Activated effector memory CD4-positive, alpha-beta T cell treated with Interleukin-2 at 50 U/mL for 16 hours (primary cell): ENCODE measurements at places on chromosomes 7 and 10.

DNA sequence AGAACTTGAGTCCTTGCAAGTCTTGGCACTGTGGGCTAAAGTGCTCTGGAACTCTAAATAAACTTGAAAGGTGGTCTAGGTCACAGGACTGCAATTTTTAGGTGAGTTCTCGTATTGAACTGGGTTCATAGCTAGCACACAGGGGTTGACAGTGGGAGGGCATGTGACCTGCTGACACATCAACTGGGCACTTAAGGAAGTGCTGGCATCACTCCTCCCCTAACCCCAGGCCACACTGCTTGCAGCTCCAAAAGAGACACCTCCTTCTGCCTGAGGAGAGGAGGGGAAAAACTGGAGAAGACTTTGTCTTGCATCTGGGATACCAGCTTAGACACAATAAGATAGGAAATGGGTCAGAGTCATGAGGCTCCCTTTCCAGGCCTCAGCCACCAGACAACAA lies 38.0 kb upstream of the AASS start:
- no peak for DNase-seq

DNA sequence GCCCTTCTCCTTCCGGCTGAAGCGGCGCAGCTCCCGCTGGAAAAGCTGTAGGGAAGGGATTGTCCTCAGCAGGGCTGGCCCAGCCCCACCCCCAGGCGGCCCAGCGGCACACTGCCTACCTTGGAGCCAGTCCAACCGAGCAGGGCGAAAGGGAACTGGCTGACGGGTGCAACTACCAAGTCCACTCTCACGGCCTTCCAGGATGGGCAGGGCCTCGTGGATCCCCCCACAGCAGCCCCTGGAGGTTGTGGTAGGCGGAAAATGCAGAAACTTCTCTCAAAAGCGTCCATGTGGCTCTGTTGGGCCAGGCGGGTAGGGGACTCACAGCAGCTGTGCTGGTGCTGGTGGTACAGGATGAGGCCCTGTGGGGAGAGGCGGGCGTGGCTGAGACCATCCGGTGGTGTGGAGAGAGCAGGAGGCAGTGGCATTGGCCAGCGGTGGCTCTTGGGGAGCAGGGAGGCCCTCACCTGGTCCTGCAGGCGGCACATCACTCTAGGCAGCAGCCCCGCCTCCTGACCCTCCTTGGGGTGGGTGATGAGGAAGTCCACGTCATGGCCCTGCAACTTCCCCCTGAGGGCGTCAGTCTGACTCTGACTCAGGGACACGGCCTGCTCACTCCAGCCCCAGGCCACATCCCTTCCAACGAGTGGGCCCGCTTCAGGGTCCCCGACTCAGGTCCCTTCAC lies 8.4 kb upstream of the PGAM2 start:
- DNase-seq = no peak

GRCh38 chr7:50584793-50585408 lies 19.7 kb upstream of the DDC start:
- no peak for DNase-seq

GRCh38 chr10:125084614-125085257 lies 75.6 kb downstream of the CTBP2 start:
- DNase-seq = no peak

- peak; percentile 61 for DNase-seq
Measured at GRCh38 chr10:45418849-45419675, 45.0 kb downstream of the ALOX5 start.

DNA sequence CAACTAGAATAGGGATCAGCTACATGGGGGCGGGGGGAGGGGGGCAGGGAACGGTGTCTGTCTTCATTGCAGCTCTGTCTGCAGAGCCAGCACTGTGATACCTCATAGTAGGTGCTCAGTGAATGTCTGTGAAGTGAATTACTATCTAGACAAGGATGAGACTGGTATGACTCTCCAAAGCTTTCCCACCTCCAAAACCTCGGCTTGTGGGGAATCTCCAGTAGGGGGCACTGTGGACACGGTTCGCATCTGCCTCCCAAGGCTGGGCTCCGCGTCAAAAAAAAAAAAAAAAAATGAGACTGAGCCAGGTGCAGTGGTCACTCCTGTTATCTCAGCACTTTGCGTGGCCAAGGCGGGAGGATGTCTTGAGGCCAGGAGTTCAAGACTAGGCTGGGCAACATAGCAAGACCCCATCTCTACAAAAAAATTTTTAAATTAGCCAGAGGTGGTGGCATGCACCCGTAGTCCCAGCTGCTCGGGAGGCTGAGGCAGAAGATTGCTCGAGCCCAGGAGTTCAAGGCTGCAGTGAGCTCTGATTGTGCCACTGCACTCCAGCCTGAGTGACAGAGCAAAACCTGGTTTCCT lies 9.6 kb downstream of the TRIM56 start:
- no peak for DNase-seq

DNA sequence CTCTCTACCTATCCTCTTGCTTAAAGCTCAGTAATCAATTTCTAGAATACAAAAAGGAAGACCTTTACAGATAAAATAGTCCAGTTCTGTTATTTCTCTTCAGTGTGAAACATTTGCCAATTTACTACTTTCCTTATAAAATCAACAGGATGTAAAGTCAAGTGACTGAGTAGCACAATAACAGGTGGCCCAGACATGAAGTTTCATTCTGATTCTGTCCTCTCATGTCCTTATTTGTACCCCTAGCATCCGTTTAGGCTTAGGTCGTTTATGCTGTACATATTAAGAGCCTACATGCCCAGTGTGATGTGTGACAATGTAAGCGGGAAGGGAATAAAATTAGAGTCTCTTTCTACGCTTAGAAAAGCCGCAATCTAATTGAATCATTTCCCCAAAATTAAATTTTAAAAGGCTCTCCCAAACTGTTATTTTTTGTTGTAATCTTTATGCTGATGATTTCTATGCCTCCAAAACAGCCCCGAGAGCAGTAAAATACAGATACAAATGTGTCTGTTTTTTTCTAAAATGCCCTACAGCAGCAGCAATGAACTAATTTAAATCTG lies 29.1 kb downstream of the EPC1 start:
- DNase-seq = no peak

- no peak for DNase-seq
Measured at GRCh38 chr7:18788026-18788425, 292.5 kb downstream of the HDAC9 start.

DNA sequence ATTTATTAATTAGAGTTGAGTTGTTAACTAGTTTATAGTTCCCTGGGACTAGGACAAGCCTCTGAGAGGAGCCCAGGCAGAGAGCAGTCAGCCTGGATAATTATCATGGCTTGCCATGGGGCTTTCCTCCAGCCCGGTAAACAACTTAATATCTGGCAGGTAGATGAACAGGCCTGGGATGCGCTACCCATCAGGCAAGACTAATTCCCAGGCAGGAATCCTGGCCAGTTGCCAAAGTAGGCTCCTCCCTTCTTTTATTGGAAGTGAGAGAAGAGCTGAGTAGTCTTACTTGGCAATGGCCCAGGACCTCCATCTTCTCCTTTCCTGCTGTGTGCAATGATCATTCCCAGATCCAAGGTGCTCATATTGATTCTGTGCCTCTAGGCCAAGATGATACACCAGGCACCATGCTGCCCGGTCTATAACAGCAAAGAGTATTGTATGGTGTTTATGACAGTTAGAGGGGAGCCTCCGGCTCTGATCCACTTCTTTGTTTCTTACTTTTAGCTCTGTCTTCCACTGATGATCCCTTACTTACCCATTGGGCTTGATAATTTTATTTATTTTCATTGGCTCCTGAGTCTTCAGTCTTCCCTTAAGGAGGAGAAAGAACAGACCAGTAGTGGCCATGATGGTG lies 408.7 kb downstream of the REEP3 start:
- DNase-seq = no peak

- DNase-seq = no peak
Measured at GRCh38 chr7:117041007-117041406, 87.7 kb downstream of the ST7 start.

- no peak for DNase-seq
Measured at GRCh38 chr10:43230909-43231522, 35.8 kb downstream of the RASGEF1A start.

GRCh38 chr10:112981553-112981952 lies 31.5 kb downstream of the TCF7L2 start:
- DNase-seq = no peak

DNA sequence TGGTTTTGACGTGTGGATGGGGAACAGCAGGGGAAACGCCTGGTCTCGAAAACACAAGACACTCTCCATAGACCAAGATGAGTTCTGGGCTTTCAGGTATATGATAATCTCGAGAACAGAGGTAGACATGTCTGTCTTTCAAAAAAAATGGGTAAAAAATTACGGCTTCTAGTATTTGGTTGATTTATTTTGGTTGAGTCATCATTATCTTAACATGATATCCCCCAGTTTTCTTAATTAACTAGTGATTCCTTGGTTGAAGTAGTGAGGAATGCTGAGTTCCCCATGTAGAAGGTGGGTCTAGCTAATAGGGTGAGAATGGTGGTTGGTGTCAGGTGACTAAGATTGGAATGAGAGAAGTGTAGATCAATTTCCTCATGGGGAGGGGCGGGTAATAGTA lies 10.7 kb downstream of the LIPM start:
- no peak for DNase-seq

GRCh38 chr7:44138698-44139097 lies 2.4 kb downstream of the MYL7 start:
- no peak for DNase-seq

DNA sequence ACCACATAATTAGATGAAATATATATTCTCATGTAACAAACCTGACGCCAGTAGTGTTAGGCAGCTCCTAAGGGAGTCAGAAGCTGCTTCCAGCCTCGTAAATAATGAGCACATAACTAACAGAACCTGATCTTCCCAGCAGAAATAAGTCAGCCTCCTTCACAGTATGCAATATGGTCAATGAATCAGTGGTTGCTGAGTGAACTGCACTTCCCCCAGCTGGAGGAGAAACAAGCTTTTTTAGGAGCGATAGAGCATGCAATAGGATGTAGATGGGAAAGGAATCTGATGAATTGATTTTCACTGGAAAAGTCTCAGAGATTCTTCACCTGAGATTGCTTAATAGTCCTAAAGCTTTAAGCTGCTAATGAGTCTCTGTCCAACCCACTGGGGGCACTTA lies 337.2 kb upstream of the LRGUK start:
- no peak for DNase-seq

GRCh38 chr7:6516387-6516983 lies 34.8 kb downstream of the GRID2IP start:
- peak; percentile 51 for DNase-seq
